Activated CD4-positive, alpha-beta T cell treated with anti-CD3 and anti-CD28 coated beads for 24 hours (primary cell): ENCODE measurements at places on chromosomes 7 and 10.

DNA sequence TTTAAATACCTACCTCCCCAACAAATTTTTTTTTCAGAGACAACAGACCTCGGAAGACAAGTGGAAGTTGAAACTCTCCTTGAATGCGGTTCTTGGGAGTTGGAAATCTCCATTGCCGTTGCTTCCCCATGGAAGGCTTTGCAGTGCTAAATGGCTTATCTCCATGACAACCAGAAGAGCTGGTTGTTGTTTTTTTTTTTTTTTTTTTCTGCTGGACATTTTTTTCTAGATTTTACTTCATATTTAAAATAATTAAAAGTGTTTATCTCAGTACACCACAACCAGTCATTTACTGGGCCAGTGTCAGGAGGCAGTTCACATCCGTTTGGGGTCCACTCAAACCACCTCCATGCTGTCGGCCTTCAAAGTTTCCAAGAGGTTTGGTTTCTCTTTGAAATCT lies 348.5 kb upstream of the PRKCQ start:
- no peak for DNase-seq

DNA sequence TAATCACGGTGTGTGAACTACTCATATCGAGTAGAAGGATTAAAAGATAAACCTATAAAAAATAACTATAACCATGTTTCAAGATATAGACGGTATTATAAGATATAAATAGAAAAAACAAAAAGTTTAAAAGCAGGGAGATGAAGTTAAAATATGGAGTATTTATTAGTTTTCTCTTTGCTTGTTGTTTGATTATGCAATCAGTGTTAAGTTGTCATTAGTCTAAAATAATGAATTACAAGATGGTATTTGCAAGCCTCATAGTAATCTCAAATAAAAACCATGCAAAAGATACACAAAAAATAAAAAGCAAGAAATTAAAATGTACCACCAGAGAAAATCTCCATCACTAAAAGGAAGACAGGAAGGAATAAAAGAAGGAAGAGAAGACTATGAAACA lies 83.3 kb downstream of the TES start:
- no peak for DNase-seq

DNA sequence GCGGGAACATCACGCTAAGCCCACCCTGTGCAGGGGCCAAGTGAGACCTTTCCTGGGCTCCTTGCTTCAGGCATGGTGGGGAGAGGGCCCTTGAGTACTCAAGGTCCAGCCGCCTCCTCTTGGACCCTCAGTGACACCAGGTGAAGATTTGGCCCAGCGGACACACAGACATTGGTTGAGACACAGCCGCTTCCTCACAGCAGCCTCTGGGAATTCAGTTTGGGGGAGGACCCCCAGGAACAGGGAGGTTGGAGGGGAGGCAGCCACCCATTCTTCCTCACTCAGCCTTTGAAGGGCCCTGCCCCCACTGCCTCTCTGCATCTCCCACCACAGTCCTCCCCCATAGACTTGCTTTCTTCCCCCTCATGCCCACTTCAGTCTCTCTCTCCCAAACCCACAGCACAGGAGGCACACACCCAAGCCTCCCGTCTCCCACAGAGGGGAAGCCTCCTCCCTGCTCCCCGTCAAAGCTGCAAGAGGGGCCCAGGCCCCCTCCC lies 31.9 kb downstream of the ANXA8 start:
- DNase-seq = no peak

GRCh38 chr10:132793871-132794849 lies 8.2 kb upstream of the NKX6-2 start:
- no peak for DNase-seq
